Activated CD4-positive, alpha-beta T cell treated with anti-CD3 and anti-CD28 coated beads, Interleukin-2, amount 10 ng/mL, durations not matched to agents 24 days and 14 days (primary cell): ENCODE measurements at places on chromosomes 12 and 14.

GRCh38 chr12:103933237-103933636 is 3.0 kb downstream of the HSP90B1 start:
- DNase-seq: peak; percentile 53

- no peak for DNase-seq
These were observed at the start of gene HOXC9 for GRCh38 chr12:54000116-54001114. Gene HOXC9, plus strand, starts transcription at chr12:54000161. Its CDS starts 28 bp downstream, at chr12:54000189.

GRCh38 chr12:51590347-51591015 is 552 bp upstream of the SCN8A start:
- peak; percentile 93 for DNase-seq

GRCh38 chr12:42904683-42905418 is 315.3 kb upstream of the PRICKLE1 start:
- no peak for DNase-seq

GRCh38 chr12:67645601-67646000 is 2.9 kb upstream of the DYRK2 start:
- no peak for DNase-seq

DNA sequence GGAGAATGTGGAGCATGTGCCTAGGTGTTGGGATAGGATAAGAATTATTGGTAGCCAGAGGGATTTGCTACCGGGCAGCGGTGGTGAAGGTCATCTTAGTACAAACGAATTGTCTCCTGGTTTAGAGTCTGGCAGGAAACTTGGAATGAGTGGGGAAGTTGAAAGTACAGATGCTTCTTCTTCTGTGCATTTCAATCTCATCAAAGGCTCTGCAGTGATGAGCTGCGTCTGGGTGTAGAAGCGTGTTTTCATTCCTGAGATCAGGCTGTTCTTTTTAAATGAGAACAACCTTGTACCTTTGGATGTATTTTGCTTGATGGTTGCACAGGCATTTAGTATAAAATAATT is 2.1 kb downstream of the WNK1 start:
- DNase-seq: no peak

- DNase-seq: no peak
These were observed 8.7 kb downstream of the TBC1D15 start for GRCh38 chr12:71848212-71848611.

DNA sequence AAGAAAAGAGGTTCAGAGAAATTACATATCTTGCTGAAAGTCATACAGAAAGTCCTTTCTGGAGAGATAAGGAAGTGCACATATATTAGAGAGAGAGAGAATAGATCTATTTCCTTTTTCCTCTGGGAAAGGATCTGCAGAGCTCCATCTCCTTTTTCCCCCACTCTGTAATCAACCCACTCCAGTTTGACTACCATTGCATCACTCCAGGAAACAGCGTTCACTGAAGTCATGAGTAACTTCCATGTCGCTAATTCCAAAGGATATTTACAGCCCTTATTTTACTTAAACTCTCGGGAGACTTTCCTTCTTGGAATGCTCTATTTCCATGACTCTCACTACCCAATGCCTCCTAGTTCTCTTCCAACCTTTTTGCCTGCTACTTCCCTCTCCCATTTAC is 72.5 kb upstream of the PARP11 start:
- DNase-seq: no peak

GRCh38 chr14:19823765-19824164 is 20.2 kb downstream of the OR4N2 start:
- no peak for DNase-seq

GRCh38 chr14:23433457-23433856 is 2.0 kb downstream of the MYH7 start:
- DNase-seq: no peak

GRCh38 chr12:115752913-115753726 is 524.4 kb downstream of the MED13L start:
- peak; percentile 59 for DNase-seq

- DNase-seq: no peak
These were observed 130.8 kb upstream of the RAP1B start for GRCh38 chr12:68479896-68480291.

DNA sequence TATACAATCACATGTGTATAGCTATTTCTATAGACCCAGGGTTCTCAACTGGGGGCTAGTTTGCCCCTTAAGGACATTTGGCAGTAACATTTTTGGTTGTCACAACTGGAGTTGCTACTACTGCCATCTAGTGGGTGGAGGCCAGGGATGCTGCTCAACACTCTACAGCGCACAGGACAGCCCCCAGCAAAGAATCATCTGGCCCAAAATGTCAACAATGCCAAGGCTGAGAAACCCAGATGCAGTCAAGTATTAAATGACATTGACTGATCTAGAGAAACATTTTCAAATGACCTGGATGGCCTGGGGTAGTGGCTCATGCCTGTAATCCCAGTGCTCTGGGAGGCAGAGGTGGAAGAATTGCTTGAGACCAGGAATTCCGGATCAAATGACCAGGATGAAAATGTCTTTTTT is 5.8 kb downstream of the WSB2 start:
- DNase-seq: peak; percentile 91

DNA sequence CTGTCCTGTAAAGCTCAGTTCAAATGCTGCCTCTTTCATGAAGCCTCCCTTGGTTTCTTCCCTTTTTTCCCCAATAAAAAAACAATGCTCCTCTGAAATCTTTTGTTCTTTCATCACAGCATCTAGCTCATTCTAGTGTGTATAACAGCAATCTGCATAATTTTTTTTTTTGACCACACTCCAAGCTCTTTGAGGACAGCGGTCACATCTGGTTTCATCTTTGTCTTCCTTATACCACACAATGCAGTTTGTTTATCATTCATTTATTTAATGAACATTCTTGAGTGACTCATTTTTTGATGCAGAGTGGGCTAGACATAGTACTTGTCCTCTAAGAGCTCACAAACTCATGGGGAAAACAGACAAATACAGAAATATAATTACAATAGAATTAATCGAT is 7.3 kb downstream of the GNG2 start:
- peak; percentile 64 for DNase-seq

DNA sequence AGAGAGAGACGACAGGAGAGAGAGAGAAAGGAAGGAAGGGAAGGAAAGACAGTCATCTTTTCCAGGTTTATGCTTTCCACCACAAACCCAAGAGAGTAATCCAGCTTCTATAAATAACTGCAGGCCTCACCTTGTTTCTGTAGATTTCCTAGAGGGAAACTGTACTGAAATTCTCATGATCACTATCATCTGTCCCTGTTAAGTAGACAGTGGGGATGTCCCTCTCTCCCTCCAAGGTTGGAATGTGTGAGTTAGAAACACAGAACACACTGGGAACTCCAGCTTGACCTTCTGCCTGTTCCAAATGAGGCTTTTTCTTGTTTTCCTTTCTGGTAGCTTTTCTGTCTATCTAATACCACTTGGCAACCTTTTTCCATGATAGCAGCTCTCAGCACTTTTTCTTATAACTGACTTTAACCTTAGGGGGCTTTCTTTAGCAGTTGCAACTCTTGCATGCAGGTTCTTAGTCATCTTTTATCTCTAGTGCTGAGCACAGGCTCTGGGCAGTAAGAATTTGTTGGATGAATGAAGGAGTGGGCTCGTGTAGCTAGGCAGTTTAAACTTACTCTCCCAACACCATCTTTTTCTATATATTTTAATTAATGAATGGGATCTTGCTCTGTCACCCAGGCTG is 22.8 kb upstream of the FBXO33 start:
- no peak for DNase-seq

DNA sequence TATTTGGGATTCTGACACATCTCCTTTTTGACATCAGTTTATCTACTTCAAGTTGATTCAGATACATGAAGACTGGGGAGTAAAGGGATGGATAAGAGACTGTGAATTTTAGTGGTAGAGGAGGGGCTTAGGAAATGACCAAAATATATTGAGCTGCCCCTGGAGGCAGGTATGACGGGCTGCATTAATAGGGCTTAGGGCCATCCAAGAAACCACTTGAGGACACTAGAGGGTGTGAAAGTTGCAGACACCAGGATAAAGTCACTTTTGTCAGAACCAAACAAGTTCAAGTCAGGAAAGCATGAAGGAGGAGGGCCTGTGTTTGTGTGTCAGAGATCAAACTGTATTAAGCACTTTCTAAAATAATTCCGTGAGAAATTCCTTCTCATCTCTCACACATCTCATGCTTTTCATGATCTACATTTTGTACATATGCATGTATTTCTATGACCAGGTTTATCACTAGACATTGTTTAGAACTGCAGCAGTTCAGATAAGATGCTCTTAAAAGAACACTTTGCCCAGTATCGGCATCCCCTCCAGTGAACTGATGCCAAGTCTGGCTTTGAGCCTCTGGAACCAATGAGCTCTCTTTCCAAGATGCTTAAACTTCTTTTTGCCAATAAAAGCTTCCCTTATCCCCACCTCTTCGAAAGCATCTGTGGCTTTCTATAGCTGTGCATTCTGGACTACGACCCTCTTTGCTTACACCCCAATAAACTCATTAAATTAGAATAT is 136.9 kb downstream of the SLC38A1 start:
- no peak for DNase-seq

DNA sequence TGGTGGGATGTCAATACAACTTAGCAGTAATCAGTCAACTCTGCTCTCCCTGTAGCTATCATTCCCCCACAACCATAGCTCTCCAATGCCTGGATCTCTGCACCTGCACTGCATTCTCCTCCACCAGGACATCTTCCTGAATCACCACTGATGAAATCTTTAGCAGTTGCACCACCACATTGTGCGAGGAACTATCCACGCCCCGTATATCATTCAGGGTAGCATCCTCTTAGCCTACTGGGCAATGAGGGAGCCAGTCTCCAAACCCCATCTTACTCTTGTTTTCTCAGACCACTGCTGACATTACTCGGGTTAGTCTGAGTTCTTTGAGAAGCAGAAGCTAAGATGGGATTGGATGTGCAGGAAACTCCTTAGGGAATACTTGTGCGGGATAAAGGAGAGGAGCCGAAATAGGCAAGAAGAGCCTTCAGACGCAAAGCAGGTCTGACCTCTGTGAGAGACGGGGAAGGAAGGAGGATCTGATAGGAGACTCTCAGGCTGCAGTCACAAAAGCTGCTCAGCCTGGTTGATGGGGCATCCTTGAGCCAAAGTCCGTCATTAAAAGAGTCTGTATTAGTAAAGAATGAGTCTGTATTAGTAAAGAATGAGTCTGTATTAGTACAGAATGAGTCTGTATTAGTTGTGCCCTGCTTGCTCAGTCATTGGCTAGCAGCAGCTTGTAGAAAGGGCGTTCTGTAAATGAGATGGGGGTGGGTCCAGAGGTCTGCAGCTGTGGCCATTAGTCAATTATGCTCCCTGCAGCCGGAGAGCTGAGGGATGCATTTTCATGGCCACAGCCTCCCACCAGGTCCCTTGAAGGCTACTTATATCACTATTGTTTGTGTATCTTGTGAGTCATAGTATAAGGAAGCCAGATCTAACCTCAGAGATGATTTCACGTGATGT is 49.6 kb upstream of the RASSF3 start:
- no peak for DNase-seq

- no peak for DNase-seq
These were observed 179.2 kb upstream of the RTL1 start for GRCh38 chr14:101082436-101083384.

- no peak for DNase-seq
These were observed 120.9 kb upstream of the BCL2L14 start for GRCh38 chr12:11949738-11950411.

- no peak for DNase-seq
These were observed 21.6 kb upstream of the HNF1A start for GRCh38 chr12:120956579-120957300.

DNA sequence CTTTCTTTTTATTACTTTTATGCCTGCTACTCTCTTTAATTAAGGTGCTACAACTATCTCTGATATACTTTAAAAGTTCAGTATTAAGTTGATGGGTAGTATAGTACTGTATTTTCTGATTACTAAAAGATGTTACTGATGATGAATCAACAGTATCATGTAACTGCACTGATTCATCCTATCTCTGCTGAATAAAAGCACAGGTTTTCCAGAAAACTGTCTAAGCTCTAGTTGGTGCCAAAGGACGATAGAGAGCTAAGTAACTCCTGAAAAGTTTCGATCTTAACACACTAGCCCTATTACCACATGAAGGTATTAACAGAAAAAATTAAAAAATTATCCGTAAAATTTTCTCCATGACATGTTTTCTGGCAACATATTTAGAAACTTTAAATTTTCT is 2.1 kb downstream of the SCAF11 start:
- peak; percentile 44 for DNase-seq

DNA sequence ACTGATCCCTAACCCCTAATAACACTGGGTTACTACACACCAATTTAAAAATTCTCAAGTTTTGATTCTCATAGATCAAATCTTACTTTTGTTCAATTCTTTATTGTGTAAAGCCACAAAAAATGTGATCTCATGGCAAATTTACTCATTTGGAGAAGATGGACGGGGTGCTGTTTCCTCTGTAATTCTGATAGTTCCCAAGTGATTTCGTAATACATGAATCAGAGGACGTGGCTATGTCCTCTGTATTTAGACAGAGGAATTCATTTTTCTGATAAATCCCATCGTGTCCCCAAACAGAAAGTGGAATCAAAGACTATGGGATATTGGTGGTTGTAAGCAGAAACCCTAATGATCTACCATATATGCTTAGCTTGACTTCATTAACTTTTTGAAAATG is 76.6 kb upstream of the GNG2 start:
- no peak for DNase-seq

DNA sequence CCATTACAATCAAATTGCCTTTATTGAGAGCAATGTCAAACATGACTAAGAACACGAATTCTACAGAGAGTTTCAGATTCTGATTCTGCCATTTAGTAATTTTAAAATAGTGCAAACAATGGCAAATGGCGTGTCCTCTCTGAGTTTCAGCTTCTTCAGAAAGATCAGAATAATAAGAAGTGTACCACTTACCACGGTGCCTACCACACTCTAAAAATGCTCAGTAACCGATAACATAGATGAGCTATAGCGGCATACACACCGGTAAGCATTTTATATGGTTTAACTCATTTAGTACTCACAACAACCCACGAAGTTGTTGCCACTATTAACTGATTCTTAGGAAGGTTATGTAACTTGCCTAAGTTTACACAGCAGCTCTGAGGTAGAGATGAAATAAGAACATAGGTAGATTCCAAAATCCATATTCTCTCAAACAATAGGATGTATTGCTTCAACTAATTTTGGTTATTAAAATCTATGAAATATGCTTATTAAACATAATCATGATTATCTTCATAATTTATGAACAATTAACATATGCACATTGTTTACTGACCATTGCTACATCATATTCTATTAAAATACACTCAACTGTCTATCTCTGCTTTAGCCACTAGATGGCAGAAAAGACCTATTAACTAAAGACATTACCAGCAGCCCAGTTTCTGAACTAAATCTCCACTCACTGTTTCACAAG is 38.3 kb downstream of the SLC6A15 start:
- no peak for DNase-seq
